ENCODE measurements at places on chromosomes 7 and 10.

DNA sequence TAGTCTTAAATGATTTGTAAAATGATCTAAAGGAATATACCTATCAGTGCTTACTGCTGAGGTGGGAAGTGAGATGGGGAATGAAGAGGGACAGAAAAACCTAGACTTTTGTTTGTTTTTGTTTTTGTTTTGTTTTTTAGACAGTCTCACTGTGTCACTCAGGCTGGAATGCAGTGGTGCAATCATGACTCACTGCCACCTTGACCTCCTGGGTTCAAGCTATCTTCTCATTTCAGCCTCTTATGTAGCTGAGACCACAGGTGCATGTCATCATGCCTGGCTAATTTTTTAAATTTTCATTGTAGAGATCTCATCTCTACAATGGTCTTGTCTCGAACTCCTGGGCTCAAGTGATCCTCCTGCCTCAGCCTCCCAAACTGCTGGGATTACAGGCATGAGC lies 116.4 kb upstream of the SEM1 start:
- DNase-seq, result no peak

- peak; percentile 98 for DNase-seq
These were observed at the start of gene EPHB4 for GRCh38 chr7:100827330-100828226. Gene EPHB4, minus strand, starts transcription at chr7:100827523. Its CDS starts 493 bp downstream, at chr7:100827030.

GRCh38 chr7:87875151-87876039 lies 765 bp downstream of the SLC25A40 start:
- DNase-seq, result peak; percentile 15

- peak; percentile 96 for DNase-seq
These were observed 809 bp downstream of the C10orf143 start for GRCh38 chr10:130109796-130110245.

GRCh38 chr7:455110-455928 lies 64.3 kb downstream of the PDGFA start:
- peak; percentile 71 for DNase-seq

DNA sequence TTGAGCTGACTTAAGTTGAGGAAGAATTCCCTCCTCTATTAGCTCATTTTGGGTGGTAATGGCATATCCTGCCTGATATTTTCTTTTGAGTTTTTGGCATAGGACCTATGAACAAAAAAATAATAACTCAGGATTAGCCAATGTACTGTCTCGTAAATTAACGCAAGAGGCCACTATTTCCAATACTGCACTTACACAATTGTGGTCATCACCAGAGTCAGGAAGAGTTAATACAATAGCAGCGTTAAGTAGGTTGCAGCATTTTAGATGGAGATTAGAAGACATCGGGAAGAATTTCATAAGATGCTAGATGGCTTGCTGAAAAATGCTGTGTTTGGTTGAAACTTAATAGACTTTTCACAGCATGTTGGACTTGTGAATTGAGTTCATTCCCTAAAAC lies 36.4 kb downstream of the ANTXRL start:
- no peak for DNase-seq

GRCh38 chr7:27992097-27992496 lies 188.5 kb downstream of the JAZF1 start:
- no peak for DNase-seq

GRCh38 chr7:29613100-29613499 lies 49.5 kb downstream of the PRR15 start:
- DNase-seq, result no peak

DNA sequence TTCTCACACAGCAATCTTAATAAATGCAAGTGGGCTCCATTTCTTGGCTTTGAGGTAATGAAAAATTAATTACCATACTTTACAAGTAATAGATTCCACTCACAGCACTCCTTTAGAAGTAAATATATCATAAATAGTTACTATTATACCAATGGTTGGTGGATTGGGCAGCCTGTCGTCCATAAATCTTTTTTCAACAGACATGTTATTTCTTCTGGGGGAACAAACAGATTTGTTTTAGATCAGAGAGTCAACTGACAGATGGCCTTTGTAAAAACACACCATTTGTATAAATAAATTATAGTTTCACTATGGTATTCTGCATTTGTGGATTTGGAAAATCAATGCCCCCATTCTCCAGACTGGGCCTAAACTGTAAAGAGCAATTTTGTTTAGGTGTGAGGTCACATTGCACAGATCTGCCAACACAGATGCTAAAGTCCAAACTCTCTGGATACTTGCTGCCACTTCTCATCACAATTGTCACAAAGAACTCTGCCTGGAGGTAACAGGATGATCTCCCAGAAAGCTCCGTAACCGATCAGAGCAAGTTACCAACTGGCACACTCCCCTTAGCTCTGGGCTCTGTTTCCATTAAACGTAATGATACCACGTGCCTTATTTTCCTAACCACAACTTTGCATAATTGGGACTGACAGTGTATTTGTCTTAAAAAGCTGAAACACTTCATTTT lies 4.5 kb upstream of the MACROH2A2 start:
- DNase-seq, result no peak

GRCh38 chr10:72322280-72323058 lies 32.2 kb downstream of the DNAJB12 start:
- DNase-seq, result peak; percentile 66

All from umbilical cord (tissue), 2 donors.